ENCODE measurements at places on chromosomes 5 and 9.

GRCh38 chr5:66757834-66758371 lies 161.7 kb downstream of the MAST4 start:
- DNase-seq = no peak

GRCh38 chr9:136634904-136635303 lies 27.8 kb upstream of the EGFL7 start:
- DNase-seq = no peak

DNA sequence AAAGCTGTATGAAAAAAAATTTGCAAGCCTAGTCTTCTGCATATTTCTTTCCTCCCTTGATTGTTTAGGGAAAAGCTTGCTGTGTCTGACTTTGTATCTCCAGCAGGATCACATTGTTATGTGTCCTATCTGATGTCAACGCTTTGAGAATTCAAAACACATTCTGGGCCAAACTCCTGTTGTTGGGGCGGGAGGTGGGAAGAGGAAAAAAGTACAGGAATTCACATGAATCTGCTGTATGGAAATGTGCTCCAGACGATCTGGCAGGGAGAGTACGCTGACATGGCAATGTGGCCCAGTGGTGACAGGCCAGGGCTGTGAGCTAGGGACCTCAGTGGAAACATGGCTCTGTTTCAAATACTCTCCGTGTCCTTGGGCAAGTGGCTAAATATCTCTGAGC lies 87.4 kb upstream of the GNA14 start:
- peak; percentile 72 for DNase-seq

DNA sequence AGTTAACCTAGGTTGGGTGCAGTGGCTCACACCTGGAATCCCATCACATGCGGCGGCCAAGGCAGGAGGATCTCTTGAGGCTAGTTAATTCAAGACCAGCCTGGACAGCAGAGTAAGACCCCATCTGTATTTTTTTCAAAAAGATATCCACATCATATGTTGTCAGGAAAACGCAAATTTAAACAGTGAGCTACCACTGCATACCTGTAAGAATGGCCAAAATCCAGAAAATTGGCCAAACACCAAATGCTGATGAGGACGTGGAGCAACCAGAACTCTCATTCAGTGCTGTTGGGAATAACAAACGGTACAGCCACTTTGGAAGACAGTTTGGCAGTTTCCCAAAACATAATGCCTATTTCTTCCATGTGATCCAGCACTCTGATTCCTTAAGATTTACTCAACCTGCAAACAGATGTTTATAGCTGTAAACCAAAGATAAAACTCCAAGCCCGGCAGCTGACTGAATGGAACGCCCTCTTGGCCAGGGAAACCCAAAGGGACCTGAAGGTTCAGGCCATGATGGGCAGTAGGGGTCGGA lies 12.4 kb downstream of the CEL start:
- DNase-seq = peak; percentile 71
